ENCODE measurements at places on chromosomes 7 and 10.

- no peak for DNase-seq
Observed at GRCh38 chr7:141754939-141755338, 9.0 kb upstream of the TAS2R3 start.

- DNase-seq: no peak
Observed at GRCh38 chr10:131855461-131856401, 45.1 kb upstream of the PPP2R2D start.

DNA sequence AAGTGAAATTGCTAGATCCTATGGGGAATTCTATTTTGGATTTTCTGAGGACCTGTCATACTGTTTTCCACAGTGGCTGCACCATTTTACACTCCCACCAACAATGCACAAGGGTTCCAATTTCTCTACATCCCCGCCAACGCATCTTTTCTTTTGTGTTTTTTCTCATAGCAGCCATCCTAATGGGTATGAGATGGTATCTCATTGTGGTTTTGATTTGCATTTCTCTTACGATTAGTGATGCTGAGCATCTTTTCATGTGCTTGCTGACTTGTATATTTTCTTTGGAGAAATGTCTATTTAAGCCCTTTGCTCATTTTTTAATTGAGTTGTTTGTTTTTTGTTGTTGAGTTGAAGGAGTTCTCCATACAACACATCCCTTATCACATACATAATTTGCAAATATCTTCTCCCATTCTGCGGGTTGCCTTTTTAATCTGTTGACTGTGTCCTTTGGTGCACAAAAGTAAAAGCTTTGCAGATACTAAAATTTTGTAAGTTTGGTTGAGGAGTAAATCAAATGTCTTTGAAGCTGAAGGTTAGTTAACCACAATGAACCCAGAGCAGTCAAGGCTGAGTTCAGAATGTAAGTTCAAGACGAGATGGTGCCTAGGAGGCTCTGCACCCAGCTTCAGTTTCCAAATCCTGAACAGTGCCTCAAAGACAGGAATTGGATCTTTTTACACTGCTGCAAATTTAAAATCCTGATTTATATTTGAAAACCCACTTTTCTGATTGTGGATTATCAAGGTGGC, 195.4 kb downstream of the COBL start:
- DNase-seq: no peak

DNA sequence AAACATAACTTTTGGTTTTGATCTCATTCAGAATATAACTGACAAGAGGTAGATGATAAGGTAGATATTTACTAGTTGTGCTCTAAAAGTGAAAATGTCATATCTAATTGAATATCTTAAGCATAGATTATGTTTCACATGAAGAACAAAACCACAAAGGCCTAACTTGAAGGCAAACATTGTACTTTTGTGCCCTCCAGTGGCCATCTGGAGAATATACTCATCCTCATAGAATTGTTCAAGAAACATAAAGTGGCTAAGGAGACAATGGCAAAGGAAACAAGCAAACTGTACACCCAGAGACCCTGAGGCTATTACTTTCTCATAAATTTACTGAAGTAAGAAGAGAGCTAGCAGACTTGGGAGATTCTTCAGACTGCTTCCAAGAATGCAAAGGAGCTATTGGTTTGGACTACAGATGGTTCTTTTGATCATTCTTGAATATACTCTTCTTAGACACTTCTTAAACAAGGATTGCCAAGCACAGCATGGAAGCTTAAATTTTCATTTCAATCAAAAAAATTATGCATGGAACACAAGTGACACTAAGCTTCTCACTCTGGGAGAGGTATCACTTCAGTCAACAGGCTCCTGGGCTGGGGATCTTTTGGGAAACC, 98.2 kb upstream of the DKK1 start:
- DNase-seq: no peak

DNA sequence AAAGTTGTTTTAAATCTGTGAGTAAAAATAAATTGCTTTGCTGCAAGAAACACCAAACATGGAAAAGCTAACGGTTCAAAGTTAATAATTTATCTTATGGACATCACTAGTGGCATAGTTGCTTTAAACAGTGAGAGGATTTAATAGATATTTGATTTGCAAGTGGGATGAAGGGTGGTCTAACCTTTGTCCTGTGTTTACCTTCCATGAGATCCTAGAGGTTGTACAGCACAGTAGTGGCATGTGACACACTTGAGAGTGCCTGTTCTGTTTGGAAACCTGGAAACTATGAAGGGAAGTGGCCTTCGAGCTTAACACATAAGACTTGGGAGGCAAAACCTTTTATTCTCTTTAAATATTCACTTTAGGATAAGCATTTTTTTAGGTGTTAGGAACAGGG, 16.0 kb downstream of the EGFR start:
- no peak for DNase-seq

DNA sequence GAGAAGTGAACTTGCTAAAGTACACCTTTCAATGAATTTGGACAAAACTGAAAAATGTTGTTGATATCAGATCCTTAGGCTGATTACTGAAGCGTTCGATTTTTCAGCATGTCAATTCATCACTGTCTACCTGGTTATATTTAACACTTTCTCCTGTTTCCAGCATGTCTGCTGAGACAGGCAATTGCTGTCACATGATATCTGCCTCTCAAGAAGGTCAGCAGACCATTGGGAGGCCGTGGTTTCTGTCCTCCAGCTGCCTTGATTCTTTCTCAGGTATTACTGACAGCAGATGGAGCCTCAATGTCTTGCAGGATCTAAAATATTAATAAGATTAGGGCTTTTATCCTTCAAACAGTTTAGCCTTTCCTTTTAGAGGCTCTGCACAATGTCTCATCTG, 127.5 kb downstream of the SNX10 start:
- no peak for DNase-seq
